ENCODE measurements at places on chromosomes 4 and X.

GRCh38 chr4:123553733-123554637, 157.4 kb downstream of the SPRY1 start:
- DNase-seq, result no peak

- no peak for DNase-seq
Observed at GRCh38 chr4:4656977-4657376, 115.1 kb upstream of the STX18 start.

DNA sequence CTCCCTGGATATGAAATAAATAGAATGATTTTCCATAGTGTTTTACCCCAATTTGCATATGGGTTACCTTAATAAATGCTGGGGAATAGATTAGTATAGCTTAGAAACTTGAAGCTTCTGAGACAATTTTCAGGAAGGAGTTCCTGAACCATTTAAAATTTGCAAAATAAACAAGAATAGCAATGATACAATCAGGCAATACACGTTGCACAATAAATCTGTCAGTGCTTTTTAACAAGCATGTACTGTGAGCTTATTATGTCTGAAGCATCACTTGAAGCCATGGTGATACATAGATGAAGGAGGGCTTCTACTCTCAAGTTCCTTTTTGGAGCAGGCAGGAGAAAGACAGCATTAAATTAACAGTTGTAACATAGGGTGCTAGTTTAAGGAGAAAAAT, 84.2 kb upstream of the WDFY3 start:
- no peak for DNase-seq

DNA sequence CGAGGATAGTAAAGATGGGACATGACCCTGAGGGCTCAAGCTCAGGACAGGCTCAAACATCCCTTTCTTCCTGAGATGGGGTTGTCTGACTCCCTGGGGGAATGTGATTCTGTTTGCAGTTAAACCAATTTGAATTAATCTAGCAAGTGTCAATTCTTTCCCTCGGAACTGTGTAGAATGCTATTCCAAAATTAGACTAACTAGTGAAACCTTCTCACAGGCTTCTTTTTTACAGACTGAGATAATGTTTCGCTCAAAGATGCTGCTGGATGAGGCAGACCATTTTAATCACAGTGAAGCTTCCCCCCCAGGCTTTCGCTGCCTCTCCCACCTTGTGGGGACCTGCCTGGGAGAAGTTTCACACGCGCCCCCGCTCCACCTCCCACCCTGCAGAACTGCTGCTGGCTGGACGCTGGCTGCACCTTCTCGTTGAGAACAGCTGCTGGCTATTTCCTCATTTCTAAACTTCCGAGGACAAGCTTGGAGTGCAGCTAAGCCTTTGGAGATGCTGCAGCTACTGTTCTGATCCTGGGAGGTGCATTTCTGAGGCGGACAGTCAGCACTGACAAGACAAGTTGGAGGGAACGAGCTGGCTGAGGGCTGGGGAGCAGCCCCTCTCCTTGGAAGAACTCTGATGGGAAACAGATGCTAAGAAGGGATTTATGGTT, 297.8 kb downstream of the RAPGEF2 start:
- DNase-seq, result peak; percentile 34

DNA sequence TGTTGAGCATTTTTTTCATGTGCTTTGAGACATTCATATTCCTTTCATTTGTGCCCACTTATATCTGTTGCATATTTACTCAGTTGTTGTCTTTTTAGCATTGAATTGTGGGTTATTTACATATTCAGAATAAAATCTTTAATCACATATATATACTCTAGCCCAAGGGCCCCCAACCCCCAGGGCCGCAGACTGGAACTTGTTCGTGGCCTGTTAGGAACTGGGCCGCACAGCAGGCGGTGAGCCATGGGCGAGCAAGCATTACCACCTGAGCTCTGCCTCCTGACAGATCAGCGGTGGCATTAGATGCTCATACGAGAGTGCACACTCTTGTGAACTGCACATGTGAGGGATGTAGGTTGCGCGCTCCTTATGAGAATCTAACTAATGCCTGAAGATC, 480.6 kb downstream of the KCTD8 start:
- DNase-seq, result no peak

DNA sequence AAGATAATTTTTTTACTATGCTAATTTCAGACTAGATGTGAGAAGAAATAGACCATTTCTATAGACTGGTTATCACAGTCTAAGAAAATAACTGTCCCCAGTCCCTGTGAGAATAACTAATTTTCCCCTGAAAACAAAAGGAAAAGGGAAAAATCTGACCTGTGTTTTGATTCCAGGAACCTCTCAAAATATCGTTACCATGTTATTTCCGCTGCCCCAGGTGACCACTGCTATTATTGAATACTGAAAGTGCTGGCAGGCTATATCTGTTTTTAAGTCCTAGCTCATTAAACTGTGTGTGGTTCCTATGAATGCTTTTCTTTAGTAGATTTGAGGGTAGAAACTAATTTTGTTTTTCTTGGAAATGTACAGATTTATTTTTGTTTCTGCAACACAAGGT, 83.6 kb downstream of the GAB1 start:
- no peak for DNase-seq

- no peak for DNase-seq
Observed at GRCh38 chrX:15507005-15507404, 6.4 kb downstream of the BMX start.

DNA sequence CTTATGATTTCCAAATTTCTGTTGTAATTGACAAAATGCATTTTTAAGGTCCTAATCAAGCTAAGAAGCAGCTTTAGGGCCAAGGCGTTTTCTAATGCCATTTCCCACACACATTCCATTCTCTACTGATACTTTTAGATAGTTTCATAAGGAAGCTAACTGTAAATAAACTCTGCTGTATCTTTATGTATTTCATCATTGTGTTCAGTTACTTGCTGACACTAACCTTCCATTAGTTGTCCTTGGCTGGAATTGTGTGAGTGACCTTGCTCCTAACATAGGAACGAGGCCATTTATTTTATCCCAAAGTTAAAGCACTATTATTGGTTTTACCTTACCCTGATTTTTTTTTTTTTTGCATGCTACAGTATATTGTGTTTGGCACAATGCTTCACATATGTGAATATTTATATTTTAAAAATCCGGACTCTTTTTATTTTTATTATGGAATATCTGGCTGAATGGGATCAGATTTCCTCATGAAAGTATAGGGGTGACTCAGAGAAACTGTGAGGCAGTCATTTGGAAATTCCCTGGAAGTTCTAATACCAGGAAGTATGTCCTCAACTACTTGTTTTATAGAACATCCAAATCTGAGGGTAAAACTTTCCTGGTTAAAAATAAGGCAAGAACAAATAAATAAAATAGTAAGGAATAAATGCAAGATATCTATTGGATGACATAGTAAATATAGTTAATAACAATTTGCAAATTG, 62.7 kb upstream of the SORBS2 start:
- DNase-seq, result peak; percentile 51

- DNase-seq, result peak; percentile 80
Observed at GRCh38 chr4:94507708-94508107, 56.0 kb downstream of the PDLIM5 start.

- DNase-seq, result no peak
Observed at GRCh38 chr4:78766650-78767049, 9.5 kb upstream of the BMP2K start.

GRCh38 chrX:53050841-53051240, 2.3 kb downstream of the GPR173 start:
- no peak for DNase-seq

Measured in ELR (cell line).